ENCODE measurements at places on chromosomes 7 and 10.

DNA sequence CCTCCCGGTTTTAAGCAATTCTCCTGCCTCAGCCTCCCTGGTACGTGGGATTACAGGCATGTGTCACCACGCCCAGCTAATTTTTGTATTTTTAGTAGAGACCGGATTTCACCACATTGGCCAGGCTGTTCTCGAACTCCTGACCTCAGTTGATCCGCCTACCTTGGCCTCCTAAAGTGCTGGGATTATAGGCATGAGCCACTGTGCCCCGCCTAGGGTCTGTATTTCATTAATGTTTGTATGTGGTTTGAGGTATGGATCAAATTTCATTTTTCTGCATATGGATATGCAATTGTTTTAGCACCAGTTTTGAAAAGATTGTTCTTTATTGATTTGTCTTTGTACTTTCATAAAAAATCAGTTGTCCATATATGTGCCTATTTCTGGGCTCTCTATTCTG lies 26.0 kb downstream of the CYP26A1 start:
- DNase-seq = no peak

DNA sequence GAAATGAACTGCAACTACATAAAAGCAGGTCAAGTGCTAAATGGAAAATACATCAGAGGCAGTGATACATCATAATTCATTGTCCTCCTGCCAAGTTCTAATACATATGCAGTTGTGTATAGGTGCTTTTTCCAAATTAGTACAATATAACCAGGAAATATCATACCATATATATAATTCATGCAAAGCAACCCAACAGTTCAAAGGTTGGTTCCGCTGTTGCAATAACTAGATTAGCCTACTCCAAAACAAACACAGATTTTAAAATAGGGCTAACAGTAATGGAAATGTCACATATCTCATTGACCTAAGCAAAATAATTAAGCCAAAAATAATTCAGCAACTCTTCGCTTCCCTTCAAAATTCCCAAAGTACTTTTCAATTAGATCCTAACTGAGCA lies 88.9 kb upstream of the NEBL start:
- DNase-seq = no peak

DNA sequence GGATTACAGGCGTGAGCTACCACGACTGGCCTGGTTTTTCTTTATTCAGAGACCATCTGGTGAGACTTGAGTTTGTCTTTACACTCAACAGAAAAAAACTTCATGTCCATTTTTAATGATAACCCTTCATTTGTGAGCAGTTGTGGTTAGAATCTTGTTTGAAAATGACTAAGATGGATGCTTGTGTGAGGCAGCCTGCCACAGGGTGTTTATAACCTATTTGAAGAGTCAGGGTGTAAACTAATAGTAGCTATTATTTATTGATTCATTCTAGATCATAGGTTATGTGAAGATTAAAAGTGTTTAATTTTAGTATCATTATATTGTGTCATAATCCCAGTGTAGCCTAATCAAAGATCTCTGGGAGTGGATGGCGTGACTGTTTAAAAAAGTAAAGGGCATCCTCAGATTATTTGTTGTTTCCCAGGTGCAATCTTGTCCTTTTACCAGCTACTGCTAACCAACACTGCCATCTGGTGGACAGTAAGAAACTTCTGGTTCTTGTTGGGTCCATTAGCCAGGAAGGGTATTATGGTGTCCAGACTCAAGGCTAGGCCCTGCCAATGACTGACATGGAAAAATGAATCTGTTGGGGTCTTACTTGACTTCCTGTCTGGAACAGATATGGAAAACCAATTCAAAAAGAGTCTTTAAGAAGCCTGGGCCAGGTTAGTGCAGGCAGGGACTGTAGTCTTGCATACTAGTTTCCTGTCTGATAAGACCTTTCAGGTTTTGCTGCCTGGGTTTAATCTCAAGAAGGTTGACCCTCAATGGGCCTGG lies 24.9 kb downstream of the NRBF2 start:
- DNase-seq = peak; percentile 75

DNA sequence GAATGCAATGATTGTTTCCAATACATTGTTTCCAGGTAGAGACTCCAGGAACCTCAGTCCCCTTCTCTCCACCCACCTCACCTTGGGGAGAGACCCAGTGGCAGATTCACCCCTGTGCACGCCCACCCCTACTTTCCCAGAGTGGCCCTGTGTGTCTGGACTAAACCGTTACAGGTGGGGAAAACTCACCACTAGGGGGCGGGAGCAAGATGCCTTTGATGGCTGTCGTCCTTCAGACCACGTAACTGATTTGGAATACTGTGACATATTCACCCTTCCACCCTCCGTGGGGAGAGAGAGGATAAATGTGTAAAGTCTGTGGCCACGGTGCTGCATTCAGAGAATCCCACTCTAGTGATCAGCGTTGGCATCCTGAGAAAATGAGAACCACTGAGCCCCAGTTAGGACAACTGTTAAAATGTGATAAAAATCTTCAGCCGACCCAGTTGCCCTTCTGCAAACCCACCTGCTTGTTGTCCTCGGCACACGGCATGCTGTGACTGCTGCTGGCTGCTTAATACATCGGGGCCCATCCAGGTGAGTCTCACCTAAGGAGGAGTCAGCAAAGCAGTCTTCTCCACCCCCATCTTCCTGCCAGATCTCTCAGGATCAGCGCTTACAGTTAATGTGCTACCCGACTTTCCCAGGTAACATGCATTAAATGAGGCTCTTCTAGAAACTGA lies 41.5 kb upstream of the NMT2 start:
- peak; percentile 66 for DNase-seq

All from AG08395 (cell line).